ENCODE measurements at places on chromosomes 5 and 9.
A peak's percentile ranks its signal among the peaks of the same experiment; 100 is the strongest.

- no peak for DNase-seq
Measured at GRCh38 chr9:134029248-134030226, 4.3 kb downstream of the BRD3OS start.

- no peak for DNase-seq
Measured at GRCh38 chr5:78730300-78731094, 81.9 kb upstream of the LHFPL2 start.

DNA sequence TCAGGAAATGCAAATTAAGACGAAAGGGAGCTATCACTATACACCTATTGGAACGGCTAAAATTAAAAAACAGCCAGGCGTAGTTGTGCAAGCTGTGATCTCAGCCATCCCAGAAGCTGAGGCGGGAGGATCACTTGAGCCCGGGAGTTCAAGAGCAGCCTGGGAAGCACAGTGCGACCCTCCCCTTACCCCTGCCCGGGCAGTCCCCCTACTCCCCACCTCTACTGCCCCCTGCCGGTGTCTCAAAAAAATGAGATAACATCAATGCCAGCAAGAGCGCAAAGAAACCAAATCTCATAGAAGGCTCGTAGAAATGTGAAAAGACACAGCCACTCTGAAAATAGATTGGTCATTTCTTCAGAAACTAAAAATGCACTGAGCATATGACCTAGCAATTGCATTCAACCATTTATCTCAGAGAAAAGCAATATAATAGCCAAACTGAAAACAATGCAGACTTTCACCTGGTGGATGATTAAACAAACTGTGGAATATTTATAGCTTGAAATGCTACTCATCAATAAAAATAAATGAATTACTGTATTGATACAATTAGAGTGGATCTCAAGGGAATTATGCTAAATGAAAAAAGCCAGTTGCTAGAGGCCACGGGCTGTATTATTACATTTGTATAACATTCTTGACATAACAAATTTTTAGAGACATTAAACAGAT, 20.6 kb downstream of the OR2V2 start:
- DNase-seq, result no peak

- DNase-seq, result no peak
Measured at GRCh38 chr5:78964889-78965288, 20.2 kb downstream of the ARSB start.

- no peak for DNase-seq
Measured at GRCh38 chr9:137079401-137079787, 2.1 kb downstream of the UAP1L1 start.

DNA sequence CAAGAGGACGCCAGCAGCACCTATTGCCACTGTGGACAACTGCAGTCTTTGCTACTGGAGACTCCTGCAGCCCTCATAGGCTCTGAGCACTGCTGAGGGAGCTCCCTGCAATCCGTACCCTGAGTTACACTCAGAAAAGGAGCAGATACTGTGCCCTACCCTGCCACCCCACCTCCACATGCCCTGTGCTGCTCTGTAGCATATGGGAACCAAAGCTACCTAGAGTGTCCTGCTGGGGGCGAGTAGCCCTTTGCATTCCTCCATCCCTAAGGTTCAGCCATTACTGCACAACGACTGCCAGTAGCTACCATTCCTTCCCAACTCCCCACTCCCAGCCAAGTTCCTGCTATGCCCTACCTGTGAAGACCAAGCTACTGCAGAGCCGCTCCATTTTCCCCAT, 90.2 kb upstream of the SNCAIP start:
- DNase-seq, result no peak

DNA sequence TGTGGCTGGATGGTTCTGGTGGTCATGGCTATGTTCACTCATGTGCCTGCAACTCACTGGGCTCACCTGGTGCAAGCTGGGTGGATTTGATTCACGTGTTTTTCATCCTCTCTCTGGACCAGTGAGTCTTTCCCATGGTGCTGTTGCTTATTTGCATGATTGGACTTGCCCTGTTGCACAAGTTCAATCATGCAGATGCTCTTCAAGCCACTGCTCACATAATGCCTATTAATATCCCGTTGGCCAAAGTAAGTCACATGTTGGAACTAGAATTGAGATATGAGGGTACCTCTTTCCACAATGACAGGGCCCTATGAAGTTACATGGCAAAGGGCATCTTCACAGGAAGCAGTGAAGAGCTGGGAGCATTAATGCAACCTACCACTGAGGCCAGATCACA, 26.5 kb upstream of the MROH2B start:
- DNase-seq, result no peak

- DNase-seq, result no peak
Measured at GRCh38 chr5:60521376-60522291, 178.3 kb downstream of the DEPDC1B start.

DNA sequence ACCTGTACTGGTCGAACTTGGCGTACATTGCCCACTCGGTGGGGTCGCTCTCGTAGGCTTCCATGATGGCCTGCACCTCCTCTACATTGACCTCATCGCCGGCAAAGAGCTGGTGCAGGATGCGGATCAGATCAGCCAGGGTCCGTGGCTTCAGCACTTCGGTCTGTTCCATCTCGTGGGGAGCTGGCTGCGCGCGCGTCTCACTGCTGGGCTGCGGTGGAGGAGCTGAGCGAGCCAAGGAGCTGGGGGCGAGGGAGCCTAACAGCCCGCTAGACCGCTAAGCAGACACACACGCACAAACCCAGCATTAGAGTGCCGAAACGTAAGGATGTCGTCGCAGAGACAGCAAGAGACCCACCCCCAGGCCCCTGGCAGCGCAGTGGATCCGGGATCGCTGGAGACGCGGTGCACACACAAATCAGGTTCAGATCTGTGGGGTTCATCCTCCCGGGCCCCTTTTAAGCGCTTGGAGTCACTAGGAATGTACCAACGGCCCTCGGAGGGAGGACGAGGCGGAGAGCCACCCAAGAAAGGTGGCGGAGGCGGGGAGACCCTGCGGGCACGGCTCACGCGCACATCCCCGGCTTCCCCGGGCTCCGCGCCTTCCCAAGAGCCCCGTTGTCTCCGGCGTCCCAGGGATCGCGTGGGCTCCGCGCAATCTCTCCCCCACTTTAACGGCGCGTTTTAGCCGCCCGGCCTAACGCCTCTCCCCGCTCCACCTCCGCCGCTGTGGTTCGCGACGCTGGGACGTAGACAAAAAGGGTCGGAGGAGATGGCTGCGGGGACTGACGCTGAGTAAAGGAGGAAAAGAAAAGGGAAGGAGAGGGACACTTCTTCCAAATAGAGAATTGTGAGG, at the start of gene CDO1:
Gene CDO1 (minus strand): TSS at position 434 of the 856 bp plus-strand sequence. CDS start 262 bp downstream, at position 172.
- peak; percentile 59 for DNase-seq

DNA sequence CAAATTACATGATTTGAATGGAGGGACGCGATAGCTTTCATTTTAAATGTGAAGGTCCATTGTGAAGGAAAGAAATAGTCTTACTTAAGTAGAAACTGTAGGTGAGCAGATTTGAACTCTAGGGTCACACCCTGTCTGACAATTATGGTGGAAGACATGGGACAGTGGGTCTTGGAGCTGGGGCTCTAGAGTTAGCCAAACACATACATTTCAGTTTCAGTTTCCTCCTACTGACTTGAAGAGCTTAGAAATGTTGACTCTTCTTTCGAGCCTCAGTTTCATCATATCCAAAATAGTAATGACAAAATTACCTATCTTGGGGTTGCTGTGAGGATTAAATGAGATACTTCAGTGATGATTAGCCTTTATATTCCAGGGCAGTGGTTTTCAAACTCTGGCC, 314.2 kb downstream of the NTRK2 start:
- no peak for DNase-seq

GRCh38 chr5:161513942-161514341, 32.6 kb downstream of the GABRB2 start:
- no peak for DNase-seq

- no peak for DNase-seq
Measured at GRCh38 chr5:159444441-159445082, 114.3 kb upstream of the IL12B start.

GRCh38 chr9:127154390-127155191, 32.2 kb upstream of the ANGPTL2 start:
- DNase-seq, result no peak

- DNase-seq, result no peak
Measured at GRCh38 chr5:15124871-15125568, 253.4 kb upstream of the ANKH start.

DNA sequence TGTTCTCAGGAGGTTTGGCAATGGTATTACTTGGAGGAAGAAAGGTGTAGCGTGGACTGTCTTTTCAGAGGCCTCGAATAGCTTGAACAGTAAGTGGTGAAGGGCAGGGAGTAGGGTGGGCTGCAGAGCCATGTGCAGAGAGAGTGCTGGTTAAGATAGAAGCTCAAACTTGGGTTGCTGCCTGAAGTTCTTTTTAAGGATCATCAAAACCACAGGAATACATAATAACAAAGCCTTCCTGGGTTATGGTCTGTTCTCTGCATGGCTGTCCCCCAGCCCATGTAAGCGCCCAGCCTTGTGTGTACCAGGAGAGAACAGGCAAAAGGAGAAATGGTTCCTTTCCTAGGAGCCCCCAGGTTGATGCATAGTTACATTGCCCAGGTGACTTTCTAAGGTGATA, 43.9 kb downstream of the RCL1 start:
- DNase-seq, result no peak

- DNase-seq, result no peak
Measured at GRCh38 chr5:36458746-36459145, 147.7 kb upstream of the SLC1A3 start.

DNA sequence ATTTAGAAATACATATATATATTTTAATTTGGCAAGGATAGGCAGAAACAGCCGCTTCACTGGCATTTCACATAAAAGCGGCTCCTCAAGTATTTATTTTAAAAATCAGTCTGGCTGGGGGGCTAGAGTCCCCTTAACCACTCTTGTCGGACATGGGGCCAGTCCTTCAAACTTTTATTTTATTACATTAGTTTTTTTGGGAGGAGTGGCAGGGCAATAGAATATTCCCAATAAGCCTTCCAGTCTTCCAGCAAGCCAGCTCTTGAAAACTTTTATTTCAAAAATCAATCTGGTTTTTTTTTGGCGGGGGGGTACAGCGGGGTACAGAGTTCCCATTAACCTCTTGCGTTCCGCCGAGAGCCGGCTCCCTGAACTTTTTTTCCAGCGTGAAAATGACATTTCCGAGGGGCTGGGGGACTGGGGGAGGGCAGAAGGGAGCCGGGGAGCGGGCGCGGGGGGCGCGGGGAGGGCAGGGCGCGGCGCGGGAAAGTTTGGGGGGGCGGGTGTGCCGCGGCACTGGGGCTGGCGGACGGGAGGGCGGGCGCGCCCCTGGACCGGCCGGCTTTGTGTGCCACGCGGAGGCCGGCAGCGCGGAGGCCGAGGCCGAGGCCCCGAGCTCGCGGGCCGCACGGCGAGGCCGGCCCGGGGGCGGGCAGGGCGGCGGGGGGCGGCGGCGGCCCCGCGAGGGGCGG, 504 bp upstream of the ZNF618 start:
- no peak for DNase-seq

DNA sequence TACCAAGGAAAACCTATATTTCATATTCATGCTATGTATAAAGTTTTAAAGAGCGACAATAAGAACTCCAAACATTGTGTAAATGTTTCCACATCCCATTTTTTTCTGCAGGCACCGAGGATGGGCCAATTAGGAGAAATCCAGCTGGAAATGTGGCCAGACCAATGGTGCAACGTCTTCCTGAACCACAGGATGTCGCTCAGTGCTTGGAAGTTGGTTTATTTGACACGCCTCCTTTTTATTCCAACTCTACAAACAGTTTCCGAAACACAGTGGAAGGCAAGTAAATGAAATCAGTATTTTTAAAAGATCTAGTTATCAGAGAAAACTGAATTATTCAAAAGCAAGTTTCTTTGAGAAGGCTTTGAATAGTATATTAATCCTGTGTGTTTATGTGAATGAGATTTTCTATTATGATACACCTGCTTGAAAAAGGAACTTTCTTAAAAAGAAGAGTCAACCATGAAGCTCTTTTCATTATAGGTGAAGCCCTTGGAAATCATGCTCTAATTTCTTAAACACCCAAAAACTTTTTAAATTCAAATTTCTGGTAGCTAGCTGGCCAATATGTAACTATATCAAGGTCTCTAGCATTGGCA, 9.1 kb downstream of the TYRP1 start:
- no peak for DNase-seq

- no peak for DNase-seq
Measured at GRCh38 chr5:80962630-80963520, 2.7 kb downstream of the RASGRF2 start.

GRCh38 chr5:93582677-93583438, at the start of gene NR2F1:
TSS of gene NR2F1 (plus strand) at chr5:93583222. CDS start at chr5:93585024, 1,802 bp downstream.
- DNase-seq, result peak; percentile 97

- DNase-seq, result no peak
Measured at GRCh38 chr5:55278778-55279177, 28.7 kb downstream of the DHX29 start.

GRCh38 chr9:98877311-98877710, 66.4 kb upstream of the COL15A1 start:
- no peak for DNase-seq

DNA sequence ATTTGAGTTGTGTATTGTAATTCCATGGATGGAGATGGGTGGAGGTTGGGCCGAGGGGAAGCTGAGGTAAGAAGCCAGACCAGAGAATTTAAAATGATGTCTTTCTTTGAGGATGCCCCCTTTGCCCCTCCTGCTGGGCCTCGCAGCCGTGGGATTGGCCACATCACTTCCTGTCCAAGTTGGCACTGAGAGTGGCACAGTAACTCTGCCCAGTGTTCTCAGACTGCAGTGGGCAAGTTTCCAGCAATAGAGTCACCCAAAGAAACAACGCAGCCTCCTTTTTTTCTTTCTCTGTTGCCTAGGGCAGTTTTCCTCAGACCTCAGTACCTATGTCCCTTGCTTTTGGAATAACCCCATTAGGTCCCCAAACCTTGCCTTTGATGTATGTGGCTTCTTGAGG, 306.6 kb upstream of the DMRT1 start:
- DNase-seq, result no peak

DNA sequence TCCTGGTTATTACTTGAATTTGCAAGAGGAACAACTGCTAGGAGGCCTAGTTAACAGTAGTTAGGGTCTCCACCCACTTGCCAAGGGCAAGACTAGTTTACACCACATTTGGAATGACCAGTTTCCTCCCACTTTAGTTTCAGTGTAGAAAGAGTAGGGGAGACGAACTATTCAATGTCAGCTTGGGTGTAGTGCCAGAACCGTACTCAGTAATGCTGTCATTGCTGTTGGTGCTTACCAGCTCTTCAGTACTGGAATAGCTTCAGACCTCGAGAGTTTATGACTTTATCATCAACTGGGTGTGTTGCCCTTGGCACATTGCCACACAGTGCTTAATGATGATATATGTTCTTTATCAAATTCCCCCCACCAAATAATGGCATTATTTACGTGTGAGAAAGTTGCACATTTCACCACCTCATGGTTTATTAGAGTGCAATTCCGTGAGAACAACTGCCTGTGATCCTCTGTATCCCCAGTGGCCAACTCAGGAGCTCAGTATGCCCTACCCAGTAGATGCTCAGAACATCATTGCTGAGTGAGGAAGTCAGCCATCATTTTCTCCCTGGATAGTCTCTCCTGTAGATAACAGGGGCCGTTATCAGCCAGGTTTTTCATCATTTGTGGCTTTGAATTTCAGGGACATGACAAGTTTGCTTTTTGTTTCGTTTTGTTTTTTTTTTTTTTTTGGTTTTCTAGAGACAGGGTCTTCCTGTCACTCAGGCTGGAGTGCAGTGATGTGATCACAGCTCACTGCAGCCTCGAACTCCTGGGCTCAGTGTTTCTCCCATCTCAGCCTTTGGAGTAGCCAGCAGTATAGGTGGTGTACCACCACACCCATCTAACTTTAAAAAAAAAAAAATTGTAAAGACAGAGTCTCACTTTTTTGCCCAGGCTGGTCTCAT, 67.3 kb downstream of the DOCK8 start:
- no peak for DNase-seq

Measured in right renal pelvis (tissue), 4 donors.